ENCODE measurements at places on chromosomes 2 and 18.
A peak's percentile ranks its signal among the peaks of the same experiment; 100 is the strongest.

- no peak for DNase-seq
Measured at GRCh38 chr2:19203866-19204265, 154.6 kb downstream of the OSR1 start.

DNA sequence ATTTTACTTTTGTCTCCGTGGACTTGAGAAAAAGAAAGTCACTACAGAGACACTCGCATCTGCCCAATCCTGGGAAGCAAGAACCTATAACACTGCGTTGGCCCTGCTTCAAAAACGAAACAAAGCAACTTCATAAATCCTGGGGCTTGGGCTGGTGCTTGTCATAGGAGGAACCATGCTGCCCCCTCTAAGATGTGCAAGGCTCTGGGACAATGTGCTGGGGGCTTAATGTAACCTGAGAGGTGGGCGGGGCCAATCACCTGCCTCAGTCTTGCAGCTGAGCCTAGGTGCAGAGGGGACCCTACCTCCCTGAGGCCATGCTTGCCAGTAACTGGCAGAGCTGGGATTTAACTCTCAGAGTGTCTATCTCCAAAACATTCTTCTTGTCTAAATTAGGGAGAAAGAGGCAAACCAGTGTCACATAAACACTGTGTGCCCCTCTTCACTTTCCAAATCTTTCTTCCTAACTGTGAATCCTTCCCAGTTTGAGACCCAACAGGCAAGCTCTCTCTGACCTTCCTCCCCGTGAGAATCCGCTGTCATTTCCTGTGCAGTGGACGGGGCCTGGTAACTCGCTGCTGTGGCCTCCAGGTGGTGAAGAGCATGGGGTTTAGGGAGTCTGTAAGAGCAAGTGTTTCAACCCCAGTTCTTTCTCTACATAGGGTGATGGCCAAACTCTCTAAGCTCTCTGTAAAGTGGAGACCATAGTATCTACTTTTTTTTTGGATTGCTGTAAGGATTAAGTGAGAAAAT lies 115.1 kb downstream of the ACKR3 start:
- no peak for DNase-seq

GRCh38 chr18:5571666-5572065 lies 27.9 kb upstream of the EPB41L3 start:
- DNase-seq: no peak

DNA sequence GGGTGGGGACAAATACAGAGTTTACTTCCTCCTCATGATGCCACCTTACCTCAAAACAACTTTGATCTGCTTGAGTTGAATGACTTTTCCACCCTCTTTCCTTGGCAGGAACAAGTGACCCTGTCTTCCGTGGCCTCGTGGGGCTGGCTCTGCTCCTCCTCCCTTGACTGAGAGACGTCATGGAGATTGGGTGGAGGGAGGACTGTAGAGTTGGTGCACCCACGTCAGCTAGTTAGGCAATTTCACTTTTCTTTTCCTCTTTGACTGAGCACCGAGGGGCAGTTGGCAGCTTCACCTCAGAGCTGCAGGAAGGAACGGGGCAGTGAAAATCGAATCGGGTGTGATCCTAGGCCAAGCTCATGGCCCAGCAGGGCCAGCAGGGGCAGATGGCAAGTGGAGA lies at the start of gene SP140:
SP140 (plus strand) TSS at position 251 of the 400 bp plus-strand sequence; CDS start at position 360, 109 bp downstream.
- DNase-seq: no peak

- no peak for DNase-seq
Measured at GRCh38 chr2:191432121-191432520, 186.9 kb downstream of the MYO1B start.

DNA sequence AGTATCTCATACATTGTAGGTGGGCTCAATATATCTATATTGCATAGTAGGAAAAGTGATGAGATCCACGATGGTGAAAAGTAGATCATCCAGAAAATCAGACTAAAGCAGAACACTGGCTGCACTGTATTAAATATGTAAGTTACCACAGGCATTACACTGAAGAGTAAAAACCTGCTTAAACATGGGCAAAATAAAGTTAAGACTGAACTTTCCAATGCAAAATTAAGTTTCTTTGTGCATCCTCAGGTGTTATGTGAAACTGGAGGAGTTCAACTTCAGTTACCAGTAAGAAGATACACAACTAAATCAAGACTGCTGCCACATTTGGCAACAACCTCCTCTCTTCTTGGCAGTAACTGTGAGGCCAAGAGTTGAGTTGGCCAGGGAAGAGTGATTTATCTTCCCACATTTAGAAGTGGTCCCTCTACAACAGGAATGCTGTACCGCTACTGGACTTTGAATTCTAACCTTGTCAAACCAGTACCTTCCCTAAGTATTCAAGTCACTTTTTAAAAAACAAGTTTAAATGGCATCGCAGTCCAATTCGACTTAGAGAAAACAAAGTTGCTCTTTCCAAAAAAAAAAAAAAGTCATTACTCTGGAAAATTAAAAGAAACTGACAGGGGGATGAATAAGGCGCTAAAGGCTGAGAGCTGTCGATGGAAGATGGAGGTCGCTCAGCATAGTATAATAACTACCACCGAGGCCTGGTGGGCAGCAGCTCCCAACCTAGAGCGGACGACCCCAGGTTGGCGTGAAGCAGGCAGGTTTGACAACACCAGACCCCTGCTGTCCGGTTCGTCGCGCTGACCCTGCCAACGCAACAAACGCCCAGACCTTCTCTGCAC lies 1.1 kb downstream of the MAP4K3 start:
- peak; percentile 79 for DNase-seq

DNA sequence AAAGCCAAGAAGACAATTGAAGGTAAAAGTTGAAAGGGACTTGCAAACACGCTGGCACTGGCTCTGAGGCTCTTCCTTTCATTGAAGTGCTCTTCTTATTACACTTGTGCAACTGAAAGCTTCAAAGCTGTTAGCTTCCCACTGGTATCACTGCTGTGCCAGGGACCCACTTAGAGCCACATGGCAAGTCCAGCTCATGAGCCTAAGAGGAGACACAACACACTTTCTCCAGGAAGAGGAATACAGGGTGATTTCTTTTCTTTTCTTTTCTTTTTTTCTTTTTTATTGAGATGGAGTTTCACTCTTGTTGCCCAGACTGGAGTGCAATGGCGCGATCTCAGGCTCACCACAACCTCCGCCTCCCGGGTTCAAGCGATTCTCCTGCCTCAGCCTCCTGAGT lies 218.2 kb downstream of the ATAD2B start:
- no peak for DNase-seq

GRCh38 chr18:36392164-36392978 lies 94.9 kb downstream of the FHOD3 start:
- no peak for DNase-seq

DNA sequence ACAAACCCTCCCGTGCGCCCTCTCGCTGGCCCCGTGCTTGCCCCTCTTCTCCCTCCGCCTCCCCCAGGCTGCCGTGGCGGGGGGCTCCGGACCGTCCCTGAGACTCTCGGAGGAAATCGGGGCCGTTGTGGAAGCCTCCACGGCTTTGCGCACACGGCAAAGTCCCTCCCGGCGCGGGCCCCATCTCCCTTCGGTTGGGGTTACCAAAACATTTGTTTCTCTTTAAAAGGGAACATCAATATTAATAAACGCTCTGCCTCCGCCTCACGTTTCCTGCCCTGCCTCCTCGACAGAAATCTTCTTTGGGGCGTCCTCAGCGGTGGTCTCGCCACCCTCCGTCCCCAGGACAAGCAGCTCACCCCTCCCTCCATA lies 3.8 kb downstream of the PAX3 start:
- no peak for DNase-seq

- DNase-seq: no peak
Measured at GRCh38 chr2:58401936-58402335, 160.8 kb upstream of the FANCL start.

- no peak for DNase-seq
Measured at GRCh38 chr2:147325990-147326389, 518.8 kb upstream of the ACVR2A start.

DNA sequence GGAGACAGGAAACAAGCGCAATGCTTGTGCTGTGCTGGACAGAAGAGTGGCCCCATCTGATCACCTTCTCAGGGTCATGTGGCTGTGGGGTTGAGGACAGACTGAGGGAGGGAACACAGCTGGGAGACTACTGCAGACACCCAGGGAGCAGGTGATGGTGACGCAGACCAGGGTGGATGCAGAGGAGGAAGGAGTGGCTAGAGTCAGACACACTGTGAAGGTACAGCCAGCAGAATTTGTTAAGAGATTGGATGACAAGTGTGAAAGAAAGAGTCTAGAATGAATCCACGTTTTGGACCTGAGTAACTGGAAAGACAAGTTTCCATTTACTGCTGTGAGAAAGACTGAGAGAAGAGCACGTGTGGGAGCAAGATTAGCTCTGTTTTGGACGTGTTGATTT lies 15.9 kb upstream of the POMC start:
- DNase-seq: no peak

GRCh38 chr2:18790509-18791171 lies 201.3 kb upstream of the NT5C1B start:
- DNase-seq: no peak

DNA sequence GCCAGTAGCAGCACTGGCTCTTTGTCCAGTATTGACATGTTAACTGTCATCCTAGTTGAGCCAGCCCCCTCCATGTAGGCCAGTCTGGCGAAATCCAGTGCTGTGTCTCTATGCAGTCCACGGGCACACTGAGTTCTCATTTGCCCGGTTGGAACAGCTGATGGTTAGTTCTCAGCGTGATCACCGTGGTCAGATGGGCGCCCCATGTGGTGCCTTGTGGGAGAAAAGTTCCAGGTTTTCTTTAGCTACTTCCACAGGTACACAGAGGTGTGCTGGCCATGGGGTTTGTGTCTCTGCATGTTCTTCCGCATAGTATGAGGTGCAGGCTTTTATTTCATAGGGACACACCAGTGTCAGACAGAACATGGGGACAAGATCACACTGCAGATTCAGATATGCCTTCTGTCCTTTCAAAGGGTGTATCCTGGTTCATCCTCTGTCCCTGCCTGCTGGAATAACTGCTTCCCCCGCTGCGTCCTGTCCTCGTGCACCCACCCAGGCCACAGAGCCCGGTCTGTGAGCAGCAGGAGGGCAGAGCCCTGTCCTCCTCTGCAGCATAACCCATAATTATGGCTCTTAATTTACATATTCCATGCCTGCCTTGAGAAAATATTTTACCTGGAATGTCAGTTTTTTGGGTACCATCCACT lies 334.1 kb downstream of the GBX2 start:
- DNase-seq: no peak

DNA sequence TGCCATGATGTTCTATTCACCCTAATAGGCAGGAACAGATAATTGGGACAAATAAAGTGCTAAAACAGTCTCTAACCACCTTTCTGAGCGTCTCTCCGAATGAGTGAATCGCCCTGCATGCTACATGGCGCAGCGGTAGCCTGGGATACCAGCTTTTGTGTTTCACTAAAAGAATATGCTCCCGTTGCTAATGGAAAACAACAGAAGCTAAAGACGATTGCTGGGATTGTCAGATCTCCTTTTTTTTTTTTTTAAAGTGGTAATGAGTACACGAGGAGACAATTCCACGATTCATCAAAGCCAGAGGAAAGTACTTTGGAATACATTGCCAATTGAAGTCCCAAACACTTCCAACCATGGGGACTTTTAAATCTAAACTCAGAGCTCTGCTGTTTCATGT lies 1815.3 kb upstream of the CELF4 start:
- no peak for DNase-seq

DNA sequence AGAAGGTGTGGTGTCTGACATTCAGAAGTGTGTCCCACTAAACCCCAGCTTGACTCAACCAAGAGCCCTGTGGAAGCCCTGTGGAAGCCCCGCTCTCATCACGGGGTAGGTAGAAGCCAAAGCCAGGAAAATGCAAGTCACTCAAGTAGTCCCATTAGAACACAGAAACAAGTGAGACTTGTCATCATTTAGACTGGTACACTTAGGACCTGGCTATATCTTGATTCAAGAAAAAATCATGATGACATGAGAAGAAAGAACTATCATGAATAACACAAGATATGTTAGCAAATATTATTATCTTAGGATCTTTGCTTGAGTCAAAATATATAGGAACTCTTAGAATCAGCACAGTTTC lies 28.2 kb upstream of the SULT1C4 start:
- DNase-seq: no peak

Data from kidney (tissue), 22 donors.